Adrenal gland (tissue), 19 donors: ENCODE measurements at places on chromosomes 2 and 18. TPM values are rescaled to one million over a fixed set of nuclear protein-coding genes. Genes with fewer than 3 reads are reported as not detected.

GRCh38 chr2:171939743-171940071, 17.4 kb downstream of the HAT1 start:
- DNase-seq: no peak

Gene MYO5B
- polyA plus RNA-seq: 1.6 TPM

Gene BMP10
- polyA plus RNA-seq: not detected

GRCh38 chr2:70683455-70683854, 84.5 kb downstream of the ADD2 start:
- no peak for DNase-seq

DNA sequence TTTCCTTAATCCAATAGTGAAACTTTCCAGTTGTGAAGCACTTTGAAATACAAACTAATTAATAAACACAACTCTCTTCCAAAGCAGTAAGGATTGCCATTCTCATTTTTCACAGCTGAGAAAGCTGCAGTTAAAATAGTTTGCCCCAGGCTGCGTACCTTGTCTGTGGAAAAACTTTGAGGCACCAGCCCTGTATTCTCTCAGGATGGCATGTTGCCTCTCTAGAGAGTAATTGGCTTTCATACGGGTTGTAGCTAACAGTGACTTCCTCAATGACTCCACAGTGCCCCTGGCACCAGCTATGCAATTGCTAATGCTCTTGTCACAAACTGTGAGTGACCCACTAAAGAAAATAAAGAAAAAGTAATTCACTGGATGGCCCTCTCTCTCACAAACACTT, 345.7 kb downstream of the MTX2 start:
- no peak for DNase-seq

- no peak for DNase-seq
Measured at GRCh38 chr2:129820908-129821307, 158.6 kb upstream of the RAB6C start.

GRCh38 chr2:7595206-7595605, 678.0 kb downstream of the RNF144A start:
- no peak for DNase-seq

Gene ALPP
- polyA plus RNA-seq: not detected

GRCh38 chr2:98467082-98467536, 22.5 kb downstream of the INPP4A start:
- no peak for DNase-seq

DNA sequence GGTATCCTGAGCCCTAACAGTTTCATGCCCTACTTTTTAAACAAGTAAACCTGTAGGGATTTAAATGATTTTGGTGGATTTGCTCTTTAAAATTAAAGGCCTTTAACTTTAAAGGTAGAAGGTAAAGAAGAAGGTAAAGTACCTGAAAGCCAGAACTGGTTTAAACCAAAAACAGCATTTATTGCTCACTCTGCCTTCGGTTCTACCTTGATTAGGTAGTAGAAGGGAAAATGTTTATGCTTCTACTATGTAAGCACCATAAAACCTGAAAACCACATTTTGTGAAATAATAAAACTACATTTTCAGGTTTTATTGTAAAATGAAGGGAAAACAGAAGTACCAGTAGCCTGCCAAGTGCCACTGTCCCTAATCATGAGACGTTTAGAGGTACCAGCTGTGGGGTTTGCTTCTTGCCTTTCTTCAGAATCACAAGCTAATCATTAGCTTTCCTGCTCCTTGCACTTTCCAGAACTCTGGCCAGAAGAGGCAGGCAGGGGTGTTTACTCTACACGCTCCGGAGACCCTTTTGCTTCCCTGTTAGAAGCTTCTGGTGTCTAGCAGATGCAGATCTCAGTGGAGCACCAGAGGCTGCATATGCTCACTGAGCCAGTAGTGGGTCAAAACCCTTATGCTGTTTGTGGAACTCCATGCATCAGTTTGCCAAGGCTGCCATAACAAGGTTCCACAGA, 33.3 kb downstream of the RPIA start:
- DNase-seq: no peak
